ENCODE measurements at places on chromosomes 3 and 15. TPM values are rescaled to one million over a fixed set of nuclear protein-coding genes. Genes with fewer than 3 reads are reported as not detected.

The CLSTN2 gene
- 0.53 TPM for total RNA-seq

The ROPN1B gene
- total RNA-seq: not detected

The GUCA1C gene
- not detected for total RNA-seq

The SLC22A13 gene
- total RNA-seq: not detected

The NUP210 gene
- total RNA-seq: 0.04 TPM

The MAP1A gene
- 0.42 TPM for total RNA-seq

The SLC28A1 gene
- total RNA-seq: not detected

The DOCK3 gene
- total RNA-seq: not detected

The KLHDC8B gene
- 28.8 TPM for total RNA-seq

The CACNA2D3 gene
- total RNA-seq: not detected

The ARNT2 gene
- total RNA-seq: 0.11 TPM

The STRC gene
- 0.49 TPM for total RNA-seq

The NOP10 gene
- total RNA-seq: 277 TPM

The NPTN gene
- total RNA-seq: 121 TPM

The TARS3 gene
- 3.2 TPM for total RNA-seq

The PCLAF gene
- total RNA-seq: 33.3 TPM

The NEK10 gene
- 0.23 TPM for total RNA-seq

The CFAP100 gene
- total RNA-seq: not detected

The DISP2 gene
- total RNA-seq: 0.94 TPM

The GPR176 gene
- total RNA-seq: 17.5 TPM

The SLC12A8 gene
- total RNA-seq: 12.5 TPM

The SERINC4 gene
- not detected for total RNA-seq

The TGFBR2 gene
- 99.7 TPM for total RNA-seq

The HIGD2B gene
- total RNA-seq: not detected

The OR4M2 gene
- total RNA-seq: not detected
